Activated CD8-positive, alpha-beta memory T cell treated with anti-CD3 and anti-CD28 coated beads for 36 hours (primary cell): ENCODE measurements at places on chromosomes 3 and 15. TPM values are rescaled to one million over a fixed set of nuclear protein-coding genes. Genes with fewer than 3 reads are reported as not detected.

HRG gene
- total RNA-seq: not detected

MEGF11 gene
- not detected for total RNA-seq

CHRNA3 gene
- total RNA-seq: not detected

SERPINI1 gene
- 1.6 TPM for total RNA-seq

RBSN gene
- 9.6 TPM for total RNA-seq

PP2D1 gene
- total RNA-seq: not detected
